ENCODE measurements at places on chromosomes 12 and 14.

DNA sequence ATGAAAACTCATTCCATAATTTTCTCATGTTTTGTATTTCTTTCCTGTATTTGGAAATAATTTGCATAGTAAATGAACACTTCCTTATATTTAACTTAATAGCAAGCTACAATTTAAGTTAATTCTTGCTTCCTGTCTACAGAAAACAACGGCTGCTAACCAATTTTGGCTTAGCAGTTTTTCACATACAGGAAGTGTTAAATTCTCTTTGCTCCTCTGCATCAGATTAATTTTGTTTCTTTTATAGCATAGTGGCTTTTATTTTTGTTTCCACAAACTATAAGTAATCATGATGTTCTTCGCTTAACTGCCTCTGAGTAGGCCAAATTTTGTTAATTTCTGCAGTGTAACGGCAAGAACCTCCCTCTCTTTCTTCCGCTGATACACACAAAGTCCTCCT lies 182.9 kb downstream of the ALX1 start:
- no peak for DNase-seq

GRCh38 chr12:103806803-103807202 lies 34.2 kb downstream of the NT5DC3 start:
- no peak for DNase-seq

GRCh38 chr14:37172936-37173614 lies 669 bp upstream of the SLC25A21 start:
- DNase-seq: no peak

- DNase-seq: no peak
Observed at GRCh38 chr14:90358359-90358758, 26.6 kb upstream of the NRDE2 start.

- DNase-seq: peak; percentile 66
Observed at GRCh38 chr12:110776410-110776809, 33.7 kb upstream of the PPP1CC start.

DNA sequence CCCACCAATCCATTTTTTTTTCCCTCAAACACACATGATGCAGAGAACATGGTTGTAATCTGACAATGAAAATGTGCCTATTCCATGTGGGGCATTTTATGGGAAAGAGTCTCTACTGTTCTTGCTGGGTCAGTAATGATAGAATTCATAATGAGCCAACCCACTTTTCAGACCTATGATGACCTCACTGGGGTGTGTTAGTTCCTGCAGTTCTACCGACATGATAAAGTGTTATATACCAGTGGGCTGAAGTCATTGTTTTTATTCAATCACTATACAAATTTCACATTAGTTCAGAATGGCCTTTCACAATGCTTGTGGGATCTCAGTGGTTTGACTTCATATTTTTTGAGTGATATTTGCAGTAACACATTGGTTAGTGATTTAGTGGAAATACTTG lies 47.5 kb downstream of the PPFIBP1 start:
- DNase-seq: no peak

DNA sequence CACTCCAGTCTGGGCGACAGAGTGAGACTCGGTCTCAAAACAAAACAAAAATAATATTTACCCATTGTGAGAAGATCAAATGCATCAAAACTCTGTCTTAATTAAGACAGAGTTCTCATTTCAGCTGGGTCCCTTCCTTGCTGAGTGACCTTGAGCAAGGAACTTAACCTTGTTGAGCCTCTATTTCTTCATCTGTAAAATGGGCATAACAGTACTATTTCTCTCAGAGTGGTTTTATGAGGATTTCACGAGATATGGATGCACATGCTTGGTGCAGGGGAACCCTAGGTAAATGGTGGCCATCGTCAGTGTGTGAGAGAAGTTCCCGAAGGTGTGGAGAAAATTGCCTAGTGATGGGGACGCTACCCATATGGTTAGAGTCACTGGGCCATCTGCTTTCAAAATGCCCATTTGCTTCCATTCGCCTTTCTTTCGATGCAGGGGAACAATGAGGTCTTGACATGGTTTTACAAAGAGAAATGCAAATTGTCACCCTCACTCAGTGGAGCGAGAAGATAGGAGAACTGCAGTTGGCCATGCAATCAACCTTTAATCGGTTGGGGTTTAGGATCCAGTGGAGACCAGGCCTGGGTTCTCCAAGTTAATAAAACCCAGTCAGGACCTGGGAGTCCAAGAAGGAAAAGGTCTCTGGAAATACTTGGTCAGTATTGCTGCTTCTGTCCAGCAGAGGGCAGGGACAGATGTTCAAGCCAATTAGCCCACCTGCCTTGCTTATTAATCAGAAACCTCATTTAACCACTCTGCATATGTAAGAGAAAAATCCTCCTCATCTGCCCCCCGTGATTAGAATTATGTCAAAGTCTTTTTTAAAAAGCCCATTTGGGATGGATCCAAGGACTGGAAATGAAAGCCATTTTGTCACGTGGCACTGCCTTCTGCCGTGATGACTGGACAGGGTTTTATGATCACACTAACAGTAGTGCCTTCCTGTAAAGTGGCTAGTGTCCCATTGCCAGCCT lies 37.2 kb downstream of the CFAP251 start:
- DNase-seq: no peak

DNA sequence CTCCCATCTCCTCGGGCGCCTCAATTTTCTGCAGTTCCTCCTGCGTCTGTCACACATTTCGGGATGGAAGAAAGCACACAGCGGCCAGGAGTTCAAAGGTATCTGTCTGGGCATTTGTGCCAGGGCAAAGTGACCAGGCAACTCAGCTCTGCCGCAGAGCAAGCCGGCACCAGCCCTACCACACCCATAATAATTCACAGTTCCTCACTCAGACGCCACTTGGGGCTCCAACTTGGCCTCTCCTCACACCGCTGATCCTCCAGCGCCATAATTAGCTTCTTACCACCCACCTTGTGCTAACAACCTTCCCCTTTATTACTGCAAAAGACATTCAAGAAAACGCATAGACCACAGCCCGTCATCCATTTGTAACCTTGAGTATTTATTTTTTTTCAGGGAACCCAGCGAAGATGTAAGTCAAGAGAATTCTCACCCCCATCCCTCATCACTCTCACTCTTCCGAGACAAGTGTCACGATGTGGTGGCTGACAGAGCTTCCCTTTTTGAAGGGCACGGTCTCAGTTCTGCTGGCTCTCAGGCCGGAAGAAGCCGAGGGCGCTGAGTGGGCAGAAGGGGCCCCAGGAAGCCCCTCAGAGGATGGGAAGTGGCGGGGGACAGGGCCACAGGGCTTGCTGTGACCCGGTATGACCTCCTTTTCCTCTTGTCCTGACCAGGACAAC lies 25.2 kb upstream of the NCOR2 start:
- no peak for DNase-seq

DNA sequence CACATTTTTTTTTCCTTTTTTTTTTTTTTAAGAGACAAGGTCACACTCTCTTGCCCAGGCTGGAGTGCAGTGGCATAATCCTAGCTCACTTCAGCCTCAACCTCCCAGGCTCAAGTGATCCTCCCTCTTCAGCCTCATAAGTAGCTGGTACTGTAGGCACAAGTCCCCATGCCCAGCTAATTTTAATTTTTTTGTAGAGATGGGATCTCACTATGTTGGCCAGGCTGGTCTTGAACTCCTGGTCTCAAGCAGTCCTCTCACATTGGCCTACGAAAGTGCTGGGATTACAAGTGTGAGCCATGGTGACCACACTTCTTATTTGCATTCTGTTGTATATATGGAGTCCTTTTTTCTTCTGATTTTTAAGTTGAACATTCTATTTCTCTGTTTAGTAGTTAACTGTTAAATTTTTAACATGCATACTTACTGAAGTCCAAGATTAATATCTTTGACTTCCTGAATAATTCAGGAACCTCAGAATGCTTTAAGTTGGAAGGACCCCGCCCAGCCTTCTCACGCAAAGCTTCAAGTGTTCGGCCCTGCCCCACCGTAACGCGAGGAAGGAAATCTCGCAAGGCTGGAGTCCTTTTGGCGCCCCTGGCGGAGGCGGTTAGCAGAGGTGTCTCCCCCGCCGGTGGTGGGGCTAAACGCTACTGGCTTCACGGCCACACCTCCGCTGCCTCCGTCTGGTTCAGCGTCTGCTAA lies 21.6 kb downstream of the SPATS2 start:
- no peak for DNase-seq

DNA sequence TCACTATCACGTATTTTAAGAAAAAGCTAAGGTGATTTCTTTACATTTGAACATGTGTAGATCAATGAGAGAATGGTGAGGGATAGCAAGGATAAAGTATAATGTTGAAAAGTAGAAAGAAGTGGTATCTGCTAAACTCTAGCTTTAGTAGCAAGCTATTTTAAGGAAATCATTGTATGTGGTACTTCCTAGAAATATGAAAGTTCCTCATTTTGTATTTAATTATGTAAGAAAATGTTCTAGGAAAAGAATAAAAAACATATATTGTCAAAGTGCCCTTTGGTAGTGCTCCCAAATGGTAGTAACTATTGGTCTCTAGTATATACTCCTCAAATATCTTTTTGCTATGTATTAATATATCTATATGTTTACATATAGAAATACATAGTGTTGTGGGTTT lies 35.7 kb downstream of the RAB21 start:
- DNase-seq: no peak

- DNase-seq: peak; percentile 9
Observed at GRCh38 chr12:112463478-112463877, 44.7 kb downstream of the PTPN11 start.

GRCh38 chr12:120007272-120007671 lies 18.2 kb downstream of the BICDL1 start:
- no peak for DNase-seq

GRCh38 chr12:49017891-49018260 lies 700 bp downstream of the PRKAG1 start:
- DNase-seq: no peak

GRCh38 chr14:99221445-99221844 lies 50.6 kb downstream of the BCL11B start:
- no peak for DNase-seq

DNA sequence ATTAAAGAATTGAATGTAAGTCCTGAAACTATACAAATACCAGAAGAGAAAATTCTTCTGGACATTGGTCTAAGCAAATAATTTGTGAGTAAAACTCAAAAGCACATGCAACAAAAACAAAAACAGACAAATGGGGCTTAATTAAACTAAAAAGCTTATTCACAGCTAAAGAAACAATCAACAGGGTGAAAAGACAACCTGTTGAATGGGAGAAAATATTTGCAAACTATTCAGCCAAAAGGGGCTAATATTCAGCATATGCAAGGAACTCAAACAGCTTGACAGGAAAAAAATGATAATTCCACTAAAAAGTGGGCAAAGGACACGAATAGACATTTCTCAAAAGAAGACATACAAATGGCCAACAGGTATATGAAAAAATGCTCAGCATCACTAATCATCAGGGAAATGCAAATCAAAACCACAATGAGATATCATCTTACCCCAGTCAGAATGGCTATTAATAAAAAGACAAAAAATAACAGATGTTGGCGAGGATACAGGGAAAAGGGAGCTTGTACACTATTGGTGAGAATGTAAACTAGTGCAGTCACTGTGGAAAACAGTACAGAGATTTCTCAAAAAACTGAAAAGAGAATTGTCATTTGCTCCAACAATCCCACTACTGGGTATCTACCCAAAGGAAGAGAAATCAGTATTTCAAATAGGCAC lies 177.5 kb upstream of the RTL1 start:
- DNase-seq: no peak

DNA sequence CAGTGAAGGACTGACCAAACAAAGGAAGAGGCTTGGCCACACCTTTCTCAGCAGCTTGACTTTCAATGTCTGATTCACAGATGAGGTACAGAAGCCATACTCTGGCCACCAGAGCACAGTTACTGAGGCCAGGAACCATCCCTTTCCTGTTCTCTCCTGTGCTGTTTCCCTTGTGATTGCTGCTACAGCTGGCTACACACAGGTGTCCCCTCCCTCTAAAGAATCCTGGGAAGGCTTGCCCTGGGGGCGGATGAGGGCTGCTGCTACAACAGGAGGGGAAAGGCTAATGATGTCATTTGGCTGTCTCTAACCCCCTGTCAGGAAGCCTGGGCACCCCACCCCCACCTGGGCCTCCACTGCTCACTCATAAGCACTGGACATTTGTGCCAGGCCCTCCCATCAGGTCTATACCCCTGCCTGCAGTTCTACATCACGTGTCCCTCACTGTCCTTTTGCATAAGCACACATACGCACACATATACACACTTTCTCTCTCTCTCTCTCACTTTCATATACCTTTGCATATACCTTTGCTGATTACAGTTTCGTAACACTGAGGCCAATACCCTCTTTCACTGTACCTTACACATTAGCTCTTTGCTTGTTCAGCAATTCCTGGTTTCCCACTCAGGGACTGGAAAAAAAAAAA lies 41.4 kb downstream of the PRPF40B start:
- DNase-seq: peak; percentile 40

- DNase-seq: no peak
Observed at GRCh38 chr14:75658957-75659356, 1.7 kb downstream of the ERG28 start.

Measured in GM19239 (cell line).